Esophagus squamous epithelium (tissue), 5 donors: ENCODE measurements at places on chromosomes 3 and 15.

- no peak for DNase-seq
Observed at GRCh38 chr15:22263738-22264137, 183.4 kb downstream of the OR4M2 start.

DNA sequence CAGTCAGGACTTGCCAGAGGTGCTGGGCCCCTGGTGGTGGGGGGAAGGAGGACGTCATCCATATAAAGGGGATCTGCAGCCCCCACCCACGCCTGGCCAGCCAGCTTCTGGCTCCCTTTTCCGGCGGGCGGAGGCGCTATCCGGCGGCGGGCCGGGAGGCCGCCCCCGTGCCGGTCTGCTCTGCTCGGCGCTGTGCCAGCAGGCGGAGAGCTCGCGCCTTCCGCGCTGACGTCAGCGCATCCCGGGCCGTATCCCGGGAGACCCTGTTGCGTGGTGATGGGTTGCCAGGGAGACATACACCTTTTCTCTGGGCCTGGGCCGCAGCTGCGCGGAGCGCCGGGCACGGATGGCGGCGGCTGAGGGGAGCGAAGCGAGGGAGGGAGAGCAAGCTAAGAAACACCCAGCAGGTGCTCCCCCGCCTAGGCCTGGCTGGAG lies 1.1 kb downstream of the FAM131A start:
- DNase-seq: no peak

- no peak for DNase-seq
Observed at GRCh38 chr15:71508081-71508682, 302.2 kb upstream of the NR2E3 start.

DNA sequence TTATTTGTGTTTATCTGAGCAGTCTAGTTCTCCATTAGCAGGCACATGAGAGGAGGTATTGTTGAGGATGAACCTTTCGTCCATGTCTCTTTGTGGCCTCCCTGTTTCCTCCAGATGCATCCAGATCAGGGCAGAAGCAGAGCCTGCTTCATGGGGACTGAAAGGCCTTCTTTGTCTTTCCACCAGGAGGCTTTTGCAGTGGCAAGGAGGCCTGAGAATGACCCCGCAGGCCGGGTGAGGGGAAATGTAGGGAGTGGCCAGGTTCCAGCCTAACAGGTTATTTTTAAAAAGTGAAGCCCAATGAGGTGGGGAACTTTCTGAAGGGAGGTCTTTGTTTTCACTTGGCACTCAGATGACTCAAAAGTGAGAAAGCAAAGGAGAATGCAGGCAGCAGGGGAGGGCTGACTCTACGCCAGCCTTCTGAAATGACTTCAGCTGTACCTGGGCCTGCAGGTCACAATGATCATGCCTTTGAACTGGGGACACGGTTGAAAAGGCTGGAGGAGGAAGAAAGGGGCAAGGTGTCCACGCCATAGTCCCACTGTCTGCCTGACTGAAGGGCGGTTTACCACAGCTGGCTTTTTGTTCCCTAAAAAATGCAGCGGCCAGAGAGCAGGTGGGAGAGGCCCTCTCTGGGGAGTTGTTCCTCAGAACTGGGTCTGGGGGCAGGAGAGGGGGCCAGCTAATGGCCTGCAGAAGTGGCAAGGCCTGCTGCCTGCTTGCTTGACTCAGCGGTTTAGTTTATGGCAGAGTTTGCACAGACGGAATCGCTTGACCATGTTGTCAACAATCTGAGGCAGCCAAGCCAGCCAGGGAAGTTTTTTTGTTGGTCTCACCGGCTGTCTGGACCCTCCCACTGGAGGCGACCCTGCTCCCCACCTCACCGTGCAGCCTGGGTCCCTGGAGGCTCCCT lies 28.7 kb downstream of the CMTM7 start:
- no peak for DNase-seq

GRCh38 chr3:46296826-46297225 lies 54.6 kb downstream of the CCR3 start:
- DNase-seq: no peak

DNA sequence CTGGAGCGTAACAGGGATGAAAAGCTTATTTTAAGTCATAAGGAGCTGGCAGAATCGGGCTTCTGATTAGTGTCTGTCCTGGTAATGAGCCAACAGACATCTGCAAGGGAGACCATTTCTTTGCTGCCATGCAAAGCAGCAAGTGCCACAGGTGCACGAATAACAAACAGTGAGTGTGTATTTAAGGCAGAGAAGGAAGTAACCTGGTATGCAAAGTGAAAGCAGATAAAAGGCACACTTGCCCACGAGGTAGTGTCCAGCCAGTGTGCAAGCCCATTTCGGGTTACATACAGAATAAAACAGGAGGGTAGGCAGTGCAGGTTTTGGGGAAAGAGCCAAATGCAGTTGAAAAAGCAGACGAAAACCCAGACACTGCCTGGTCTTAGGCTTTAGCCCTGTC lies 1153.7 kb downstream of the SI start:
- DNase-seq: no peak

DNA sequence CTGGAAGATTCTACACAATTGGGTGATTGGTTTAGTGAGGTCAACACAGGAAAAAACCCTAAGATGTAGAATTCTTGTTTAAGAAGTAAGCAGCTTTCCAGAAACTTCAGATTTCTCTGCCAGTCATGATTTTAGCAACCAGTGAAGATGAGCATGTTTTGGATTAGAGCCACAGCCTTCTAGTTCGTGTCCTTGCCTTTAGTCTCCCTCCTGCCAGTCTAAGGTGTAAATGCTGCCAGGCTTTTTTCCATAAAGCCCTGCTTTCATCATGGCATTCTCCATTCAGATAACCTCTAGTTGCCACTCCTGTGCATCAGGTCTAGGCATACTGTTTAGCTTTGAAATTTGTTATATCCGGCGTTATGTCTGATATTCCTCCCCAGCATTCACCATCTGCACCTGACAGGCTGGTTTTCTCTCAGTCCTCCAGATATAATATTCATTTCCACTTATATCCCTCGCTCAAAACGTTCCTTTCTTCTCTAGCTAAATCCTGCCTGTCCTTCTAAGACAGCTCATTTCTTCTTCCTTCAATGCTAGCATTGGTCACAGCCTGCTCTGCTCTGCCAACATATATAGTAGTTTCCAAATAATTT lies 37.4 kb downstream of the SYN2 start:
- DNase-seq: no peak
